Mesendoderm (in vitro differentiated cells): ENCODE measurements at places on chromosomes 11 and 22.
A peak's percentile ranks its signal among the peaks of the same experiment; 100 is the strongest.

DNA sequence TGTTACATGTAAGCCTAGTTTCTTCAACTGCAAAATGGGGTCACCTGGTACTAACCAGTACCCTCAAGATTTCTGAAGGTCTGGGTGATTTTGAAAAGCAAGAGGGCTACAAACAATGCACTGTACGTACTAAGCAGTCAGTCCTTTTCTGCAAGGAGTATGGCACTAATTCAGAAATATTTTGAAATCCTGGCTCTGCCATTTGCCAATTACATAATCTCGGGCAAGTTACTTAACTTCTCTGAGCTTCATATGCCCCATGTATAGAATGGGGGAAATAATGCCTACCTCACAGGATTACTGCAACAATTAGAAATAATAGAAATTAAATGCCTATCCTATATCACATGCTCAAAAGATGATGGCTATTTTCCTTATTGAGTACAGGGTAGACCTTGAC, 60.7 kb upstream of the CCDC89 start:
- no peak for DNase-seq

DNA sequence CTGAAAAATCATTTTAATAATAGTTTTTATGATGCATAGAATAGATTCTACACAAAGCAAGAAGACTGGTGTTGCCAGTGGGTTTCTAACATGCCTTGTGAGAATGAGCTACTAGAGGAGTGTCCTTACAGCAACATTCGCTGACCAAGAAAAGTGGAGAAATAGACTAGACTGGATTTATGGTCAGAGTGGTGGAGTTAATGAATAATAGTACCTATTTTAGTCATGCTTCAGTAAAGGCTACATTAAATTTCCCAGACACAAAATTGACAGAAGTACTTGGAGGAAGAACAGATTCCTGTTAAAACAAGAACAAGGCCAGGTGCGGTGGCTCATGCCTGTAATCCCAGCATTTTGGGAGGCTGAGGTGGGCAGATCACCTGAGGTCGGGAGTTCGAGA, 539.2 kb downstream of the ETS1 start:
- DNase-seq: no peak

DNA sequence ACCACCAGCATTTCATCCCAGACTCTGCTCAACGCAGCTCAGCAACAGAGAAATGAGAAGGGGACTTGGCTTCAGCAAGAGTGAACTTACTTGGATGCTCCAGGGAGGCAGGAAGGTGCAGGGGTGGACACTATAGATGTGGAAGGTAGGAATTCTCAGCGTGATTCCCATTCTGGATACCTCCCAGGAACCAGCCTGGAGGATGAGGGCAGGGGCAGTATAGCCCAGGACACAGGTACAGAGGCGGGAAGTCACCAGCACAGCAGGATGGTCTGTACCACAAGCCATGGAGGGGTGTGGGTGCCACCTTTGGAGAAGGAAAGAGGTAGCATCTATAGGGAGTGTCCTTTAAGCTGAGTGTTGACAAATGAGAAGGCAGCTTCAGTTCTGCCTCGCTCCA, 1275.2 kb downstream of the TBC1D22A start:
- no peak for DNase-seq

DNA sequence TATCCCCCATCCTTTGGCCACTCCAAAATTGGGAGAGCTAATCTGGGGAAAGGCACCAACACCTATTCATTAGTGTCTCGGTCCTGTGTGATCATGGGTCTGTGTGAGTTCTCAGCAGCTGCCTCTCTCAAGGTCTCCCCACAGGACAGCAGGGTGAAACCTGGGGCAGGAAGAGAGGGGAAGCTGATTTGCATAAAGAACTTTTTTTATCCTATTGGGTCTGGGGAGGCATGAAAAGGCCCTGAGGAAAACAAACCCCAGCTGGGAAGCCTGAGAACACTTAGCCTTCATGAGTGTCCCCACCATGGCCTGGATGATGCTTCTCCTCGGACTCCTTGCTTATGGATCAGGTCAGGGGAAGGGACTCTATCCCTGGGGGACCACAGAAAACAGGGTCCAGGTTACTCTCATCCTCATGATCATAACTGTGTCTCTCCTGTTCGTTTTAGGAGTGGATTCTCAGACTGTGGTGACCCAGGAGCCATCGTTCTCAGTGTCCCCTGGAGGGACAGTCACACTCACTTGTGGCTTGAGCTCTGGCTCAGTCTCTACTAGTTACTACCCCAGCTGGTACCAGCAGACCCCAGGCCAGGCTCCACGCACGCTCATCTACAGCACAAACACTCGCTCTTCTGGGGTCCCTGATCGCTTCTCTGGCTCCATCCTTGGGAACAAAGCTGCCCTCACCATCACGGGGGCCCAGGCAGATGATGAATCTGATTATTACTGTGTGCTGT, 116.0 kb upstream of the TOP3B start:
- no peak for DNase-seq

GRCh38 chr11:46127150-46127638, 5.9 kb upstream of the PHF21A start:
- DNase-seq: peak; percentile 75

DNA sequence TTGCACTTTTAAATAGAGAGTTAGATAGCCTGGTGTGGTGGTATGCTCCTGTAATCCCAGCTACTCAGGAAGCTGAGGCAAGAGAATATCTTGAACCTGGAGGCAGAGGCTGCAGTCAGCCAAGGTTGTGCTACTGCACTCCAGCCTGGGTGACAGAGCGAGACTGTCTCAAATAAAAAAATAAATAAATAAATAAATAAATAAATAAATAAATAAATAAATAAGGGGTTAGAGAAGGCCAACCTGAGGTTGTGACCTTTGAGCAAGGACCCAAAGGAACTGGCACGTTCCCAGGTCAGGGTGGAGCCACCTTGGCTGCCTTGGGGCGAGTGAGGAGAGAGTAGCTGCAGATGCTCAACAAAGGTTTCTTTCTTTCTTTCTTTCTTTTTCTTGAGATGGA, 65.3 kb upstream of the TENM4 start:
- no peak for DNase-seq

DNA sequence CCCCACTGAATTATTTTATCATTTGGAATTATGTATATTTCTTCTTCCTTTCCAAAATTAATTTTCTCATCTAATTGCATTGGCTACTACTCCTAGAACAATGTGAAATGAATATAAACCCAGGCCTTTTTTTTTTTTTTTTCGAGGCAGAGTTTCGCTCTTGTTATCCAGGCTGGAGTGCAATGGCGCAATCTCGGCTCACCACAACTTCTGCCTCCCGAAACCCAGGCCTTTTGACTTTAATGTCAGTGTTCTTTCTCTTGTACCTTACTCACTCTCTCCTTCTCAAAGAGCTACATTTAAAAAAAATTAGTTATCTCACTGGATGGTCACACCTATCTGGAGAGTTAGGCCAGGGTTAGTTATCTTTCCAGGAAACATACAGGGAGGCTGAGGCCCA, 35.3 kb upstream of the LRRC32 start:
- DNase-seq: no peak

DNA sequence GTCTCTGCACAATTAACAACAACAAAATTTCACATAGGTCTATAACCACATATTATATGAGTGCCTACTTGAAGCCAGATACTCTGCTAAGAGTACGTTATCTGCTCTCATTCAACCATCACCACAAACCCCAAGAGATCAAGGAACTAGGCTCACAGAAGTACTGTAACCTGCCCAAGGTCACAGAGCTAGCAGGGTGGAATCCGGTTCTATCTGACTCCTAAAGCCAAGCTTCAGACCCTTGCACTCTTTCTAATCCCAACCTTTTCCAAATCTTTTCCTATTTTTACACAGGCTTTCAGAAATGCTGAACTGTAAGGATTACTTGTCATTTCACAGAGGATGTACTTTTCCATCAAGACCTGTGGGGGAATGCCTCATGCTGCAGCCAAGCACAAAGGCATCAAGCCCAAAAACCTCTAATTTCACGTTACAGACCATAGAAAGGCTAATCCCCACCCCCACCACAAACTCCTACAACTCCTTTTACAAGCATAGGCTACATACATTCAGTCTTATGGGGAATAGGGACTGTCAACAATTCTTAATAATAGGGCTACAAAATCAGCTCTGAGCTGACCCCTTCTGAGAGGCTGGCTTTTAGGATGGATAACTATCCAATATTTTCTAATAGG, 927 bp downstream of the PRCP start:
- DNase-seq: peak; percentile 28

DNA sequence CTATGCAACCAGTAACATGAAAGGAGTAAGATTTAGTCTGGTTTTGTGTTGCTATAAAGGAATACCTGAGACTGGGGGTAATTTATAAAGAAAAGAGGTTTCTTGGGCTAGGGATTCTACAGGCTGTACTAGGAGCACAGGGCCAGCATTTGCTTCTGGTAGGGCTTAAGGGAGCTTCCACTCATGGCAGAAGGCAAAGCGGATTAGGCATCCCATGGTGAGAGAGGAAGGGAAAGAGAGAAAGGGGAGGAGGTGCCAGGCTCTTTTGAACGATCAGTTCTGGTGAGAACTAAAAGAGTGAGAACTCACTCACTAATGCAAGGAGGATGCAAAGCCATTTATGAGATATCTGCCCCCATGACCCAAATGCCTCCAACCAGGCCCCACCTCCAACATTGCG, 283.2 kb downstream of the OPCML start:
- peak; percentile 55 for DNase-seq

DNA sequence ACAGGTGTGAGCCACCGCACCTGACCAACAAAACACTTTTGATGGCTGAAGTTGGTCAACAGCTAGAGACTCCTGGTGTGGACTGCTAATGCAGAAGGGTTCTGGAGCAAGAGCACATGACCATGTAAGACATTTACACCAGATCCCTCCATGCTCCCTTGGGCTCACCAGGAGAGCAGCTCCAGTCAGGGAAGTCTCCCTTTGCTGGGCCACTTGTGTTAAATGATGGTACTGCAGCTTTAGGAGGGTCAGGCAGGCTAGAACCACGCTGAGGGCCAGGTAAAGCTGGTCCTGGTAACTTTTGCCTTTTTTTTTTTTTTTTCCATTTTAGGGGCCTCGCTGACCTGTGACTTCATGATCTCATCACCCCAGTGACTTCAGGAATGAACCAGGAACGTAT, 146.4 kb downstream of the FBXO7 start:
- DNase-seq: peak; percentile 58

GRCh38 chr22:50035976-50036724, 21.9 kb downstream of the TTLL8 start:
- DNase-seq: no peak

DNA sequence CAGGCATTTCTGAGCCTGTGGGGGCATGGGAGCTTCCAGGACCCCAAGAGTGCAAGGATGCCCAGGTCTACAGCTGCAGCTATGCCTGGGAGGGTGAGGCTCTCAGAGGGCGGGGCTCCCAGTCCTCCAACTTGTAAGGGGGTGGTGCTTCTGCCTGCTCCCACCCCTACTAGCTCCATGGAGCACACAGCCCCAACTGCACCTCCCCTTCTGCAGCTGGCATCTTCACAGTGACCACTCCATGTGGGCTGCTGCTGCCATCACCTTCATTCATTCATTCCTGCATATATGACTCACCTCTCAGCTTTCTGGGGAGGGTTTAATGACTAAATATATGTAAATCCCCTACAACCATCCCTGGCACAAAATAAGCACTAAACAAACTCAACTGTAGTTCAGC, 43.8 kb downstream of the CHST1 start:
- no peak for DNase-seq

DNA sequence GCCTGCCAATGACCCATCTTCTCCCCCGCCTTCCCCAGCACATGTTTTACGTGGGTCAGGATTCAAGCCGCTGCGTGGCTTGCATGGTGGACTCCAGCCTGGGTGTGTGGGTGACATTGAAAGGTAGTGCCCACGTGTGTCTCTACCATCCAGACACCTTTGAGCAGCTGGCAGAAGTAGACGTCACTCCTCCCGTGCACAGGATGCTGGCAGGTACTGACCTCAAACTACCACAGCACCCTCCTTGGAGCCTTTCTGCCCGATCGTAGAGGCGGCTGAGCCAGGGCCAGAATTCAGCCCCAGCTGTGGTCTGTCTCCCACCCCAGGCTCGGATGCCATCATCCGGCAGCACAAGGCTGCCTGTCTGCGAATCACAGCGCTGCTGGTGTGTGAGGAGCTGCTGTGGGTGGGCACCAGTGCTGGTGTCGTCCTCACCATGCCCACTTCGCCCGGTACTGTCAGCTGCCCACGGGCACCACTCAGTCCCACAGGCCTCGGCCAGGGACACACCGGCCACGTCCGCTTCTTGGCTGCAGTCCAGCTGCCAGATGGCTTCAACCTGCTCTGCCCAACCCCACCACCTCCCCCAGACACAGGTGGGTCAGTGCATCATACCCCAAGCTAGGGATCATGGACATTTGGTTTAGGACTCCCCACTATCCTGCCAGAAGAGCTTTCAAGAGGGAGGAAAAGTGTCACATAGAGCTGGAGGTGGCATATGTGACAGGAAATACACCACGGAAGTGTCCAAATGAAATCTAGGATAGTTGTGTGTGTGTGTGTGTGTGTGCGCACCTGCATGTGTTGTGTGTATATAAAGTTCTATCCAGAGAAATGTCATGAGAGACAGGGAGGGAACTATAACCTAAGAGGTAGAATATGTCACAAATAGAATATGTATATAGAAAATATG, 10.6 kb upstream of the RELT start:
- no peak for DNase-seq

- peak; percentile 56 for DNase-seq
Observed at GRCh38 chr22:34111210-34111824, 191.0 kb upstream of the LARGE1 start.

DNA sequence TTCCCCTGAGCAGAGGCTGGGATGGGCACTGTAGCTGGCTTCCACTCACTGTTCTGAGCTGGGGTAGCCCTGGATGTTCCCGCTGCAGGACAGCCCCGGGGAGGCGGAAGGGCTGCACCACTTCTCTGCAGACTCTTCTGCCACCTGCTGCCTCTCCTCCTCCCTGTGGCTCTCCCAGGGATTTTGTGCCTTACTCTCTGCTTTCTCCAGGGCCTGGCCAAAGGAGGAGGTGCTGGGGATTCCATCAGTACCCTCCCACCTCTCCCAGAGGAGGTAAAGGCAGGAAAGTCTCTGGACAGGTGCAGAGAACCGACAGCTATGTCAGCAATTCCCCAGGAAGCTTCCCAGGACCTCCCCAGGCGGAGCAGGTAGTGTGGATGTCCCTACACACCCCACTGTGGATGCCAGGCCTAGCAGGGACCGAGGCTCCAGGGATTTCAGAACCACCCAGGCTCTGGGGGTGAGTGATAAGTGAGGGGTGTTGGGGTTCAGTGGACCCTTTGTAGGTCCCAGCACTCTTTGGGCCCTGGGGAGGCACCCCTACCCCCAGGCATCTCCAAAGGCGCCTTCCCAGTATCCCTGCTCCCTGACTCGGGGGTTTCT, 11.3 kb downstream of the DUSP8 start:
- no peak for DNase-seq

GRCh38 chr22:25167834-25168601, 31.6 kb upstream of the CRYBB3 start:
- DNase-seq: no peak

DNA sequence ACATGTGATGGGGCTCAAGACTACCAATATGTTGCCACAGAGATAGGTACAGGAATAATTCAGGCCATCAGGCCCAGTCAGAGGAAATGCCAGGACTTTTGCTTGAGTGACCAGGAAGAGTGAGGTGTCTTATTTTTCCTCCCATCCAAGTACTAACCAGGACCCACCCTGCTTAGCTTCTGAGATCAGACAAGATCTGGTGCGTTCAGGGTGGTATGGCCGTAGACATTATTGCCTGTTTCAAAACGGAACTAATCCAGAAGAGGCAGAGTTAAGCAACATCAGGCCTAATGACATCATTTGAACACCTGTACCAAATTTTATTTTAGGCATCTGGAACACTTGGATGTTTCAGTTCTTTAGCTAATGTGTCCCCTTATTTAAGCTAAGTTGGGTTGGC, 205.5 kb upstream of the POU2AF2 start:
- no peak for DNase-seq

- no peak for DNase-seq
Observed at GRCh38 chr11:76947800-76948199, 86.4 kb upstream of the B3GNT6 start.
